Fibroblast of pulmonary artery (primary cell): ENCODE measurements at places on chromosomes 7 and 10.

- no peak for DNase-seq
These were observed 29.8 kb downstream of the UBE3C start for GRCh38 chr7:157168571-157168970.

DNA sequence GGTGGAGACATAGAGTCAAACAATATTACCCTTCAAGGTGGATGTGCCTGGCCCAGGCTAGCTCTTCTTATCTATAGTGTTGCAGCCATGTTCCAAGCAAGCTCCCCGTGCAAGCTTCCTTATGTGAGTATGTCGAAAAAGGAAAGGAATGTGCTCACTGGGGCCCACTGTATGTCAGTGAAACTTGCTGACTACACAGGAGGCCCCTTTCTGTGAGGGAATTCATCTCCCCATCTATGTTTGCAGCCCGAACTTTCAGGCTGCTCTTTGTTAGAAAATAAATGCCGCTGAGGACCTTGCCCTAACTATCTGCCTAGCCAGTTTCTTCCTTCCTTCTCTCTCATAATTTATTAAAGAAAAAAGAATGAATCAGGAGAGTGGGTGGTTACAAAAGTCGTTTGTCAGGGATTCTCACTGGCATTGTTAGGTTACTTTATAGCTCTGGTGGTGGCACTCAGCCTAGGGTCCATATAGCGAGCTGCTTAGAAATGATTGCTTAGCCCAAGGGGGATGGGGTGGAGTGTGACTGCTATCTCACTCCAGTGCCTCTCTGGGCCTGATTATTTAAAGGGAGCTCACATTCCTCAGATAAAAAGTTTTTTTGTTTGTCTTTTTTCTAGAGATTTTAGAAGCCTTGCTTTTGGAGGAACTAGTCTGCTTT lies 302.1 kb downstream of the ABCA13 start:
- DNase-seq, result no peak

GRCh38 chr10:62000726-62001125 lies 99.2 kb downstream of the ARID5B start:
- no peak for DNase-seq

- no peak for DNase-seq
These were observed 32.8 kb downstream of the CPED1 start for GRCh38 chr7:121020989-121021969.

DNA sequence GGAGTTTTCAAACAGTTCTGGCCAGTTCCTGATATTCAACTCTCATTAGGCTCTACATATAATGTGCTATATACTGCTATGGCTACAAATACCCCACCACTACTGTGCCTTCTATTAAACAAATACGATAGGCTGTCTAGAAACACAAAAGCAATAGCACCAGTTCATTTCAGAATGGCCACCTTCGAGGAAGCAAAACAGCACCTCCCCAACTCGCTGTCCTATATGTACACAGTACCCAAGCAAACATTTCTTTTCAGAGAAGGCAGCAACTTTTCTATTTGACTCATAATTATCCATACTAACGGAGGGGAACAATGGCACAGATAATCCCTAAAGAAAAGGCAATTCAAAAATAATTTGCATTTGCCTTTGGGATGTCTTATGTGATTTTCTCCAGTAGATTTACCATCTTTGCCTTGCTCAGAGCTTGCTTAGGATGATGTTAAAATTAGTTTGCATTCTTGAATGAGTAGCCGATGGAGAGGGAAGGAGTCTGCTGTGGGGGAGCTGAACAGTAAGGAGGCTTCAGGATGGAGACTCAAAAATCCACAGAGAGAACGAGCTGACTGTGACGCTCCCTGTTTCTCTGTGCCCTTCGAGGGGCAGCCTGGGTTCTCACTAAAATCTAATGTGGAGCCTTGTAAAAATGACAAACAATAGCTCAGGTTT lies 218.7 kb downstream of the FANK1 start:
- no peak for DNase-seq
